Left lung (tissue), 14 donors: ENCODE measurements at places on chromosomes 5 and 9. TPM values are rescaled to one million over a fixed set of nuclear protein-coding genes. Genes with fewer than 3 reads are reported as not detected.

The FOXE1 gene
- not detected for polyA plus RNA-seq

DNA sequence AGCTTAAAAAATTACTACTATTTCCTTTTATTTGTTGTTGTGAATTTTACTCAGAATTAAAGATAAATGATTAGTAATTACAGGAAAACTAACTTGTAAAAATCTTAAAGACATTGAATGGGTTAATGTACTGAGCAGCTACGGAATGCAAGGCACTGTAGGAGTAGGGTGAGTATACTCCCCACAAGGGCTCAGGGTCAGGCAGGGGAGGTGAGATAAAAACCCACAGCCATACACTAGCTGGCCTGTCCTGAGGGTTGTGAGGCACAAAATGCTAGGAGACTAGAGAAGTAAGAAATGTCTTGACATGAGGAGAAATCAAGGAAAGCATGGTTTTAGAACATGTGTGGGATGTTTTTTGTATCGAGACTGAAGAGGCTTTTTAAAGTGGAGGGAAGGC, 13.4 kb downstream of the ZBED3 start:
- peaks cover 12% of the 10 kb centered on the region for H3K4me1 ChIP-seq
- H3K27ac ChIP-seq: no peak overlapping the region
- no peaks in the 10 kb centered on the region for H3K36me3 ChIP-seq
- no peak for DNase-seq
- H3K4me3 ChIP-seq: no peak overlapping the region

DNA sequence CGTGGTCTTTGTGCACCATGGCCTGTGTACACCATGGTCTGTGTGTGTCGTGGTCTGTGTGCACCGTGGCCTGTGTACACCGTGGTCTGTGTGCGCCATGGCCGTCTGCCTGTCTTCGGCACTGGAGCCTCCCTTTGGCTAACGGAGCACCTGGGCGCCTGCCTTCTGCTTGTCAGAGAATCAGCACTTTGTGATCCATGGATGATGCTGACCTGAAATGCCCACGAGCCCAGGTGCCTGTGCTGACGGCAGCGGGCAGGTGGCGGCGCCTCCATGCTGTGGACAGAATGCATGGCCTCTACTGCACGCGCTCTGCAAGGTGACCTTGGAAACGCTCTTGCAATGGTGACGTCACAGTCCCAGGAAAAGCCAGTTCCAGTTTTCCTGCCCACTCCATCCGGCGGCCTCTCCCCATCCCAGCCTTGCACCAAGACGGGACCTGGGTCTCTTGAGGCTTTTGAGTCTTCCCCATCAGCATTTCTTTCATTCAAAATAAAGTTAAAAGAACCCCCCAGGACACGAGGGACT, 14.6 kb downstream of the LCN9 start:
- H3K27ac ChIP-seq: no peak overlapping the region
- no peaks in the 10 kb centered on the region for H3K36me3 ChIP-seq
- no peak overlapping the region for H3K4me3 ChIP-seq

DNA sequence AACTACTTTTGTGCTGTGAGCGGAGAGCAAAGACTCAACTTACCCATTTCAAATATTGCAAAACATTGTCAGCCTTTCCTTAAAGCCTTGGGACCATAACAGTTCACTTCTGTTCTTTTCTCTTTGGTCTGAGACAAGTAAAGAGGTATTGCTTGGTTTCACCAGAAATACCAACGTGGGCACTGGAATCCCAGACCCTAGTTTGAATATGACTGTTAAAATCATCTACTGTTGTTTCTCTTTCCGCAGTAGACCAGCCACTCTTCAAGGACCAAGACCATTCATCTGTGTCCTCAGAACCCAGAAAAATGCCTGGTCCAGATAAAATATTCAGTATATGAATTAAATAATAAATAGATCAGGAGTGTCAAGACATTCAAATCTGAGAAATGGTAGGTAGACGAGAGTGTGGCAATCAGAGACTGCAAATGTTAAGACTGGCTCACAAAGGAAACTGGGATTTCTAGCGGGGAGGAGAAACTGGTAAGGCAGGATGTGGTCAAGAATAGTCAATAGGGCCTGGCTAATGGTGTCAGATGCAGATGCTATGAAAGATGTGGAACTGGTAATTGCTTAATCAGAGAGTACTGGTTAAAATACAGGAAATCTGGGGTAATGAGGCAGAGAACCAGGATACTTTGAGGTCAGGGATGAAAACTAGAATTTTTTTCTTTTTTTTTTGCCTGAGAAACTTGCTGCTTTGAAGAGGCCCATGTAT, 82.1 kb upstream of the IL33 start:
- H3K36me3 ChIP-seq: no peaks in the 10 kb centered on the region
- no peak for DNase-seq
- H3K27me3 ChIP-seq: peaks cover 4% of the 10 kb centered on the region
- no peaks in the 10 kb centered on the region for H3K4me1 ChIP-seq

The CTXN3 gene
- 0.17 TPM for polyA plus RNA-seq

GRCh38 chr9:36789886-36790285, 217.2 kb downstream of the MELK start:
- no peaks in the 10 kb centered on the region for H3K4me1 ChIP-seq
- H3K27me3 ChIP-seq: no peaks in the 10 kb centered on the region

The ZBED3 gene
- polyA plus RNA-seq: 30.3 TPM
